ENCODE measurements at places on chromosomes 4 and X. TPM values are rescaled to one million over a fixed set of nuclear protein-coding genes. Genes with fewer than 3 reads are reported as not detected.

- peaks cover 8% of the 10 kb centered on the region for H3K36me3 ChIP-seq
- peak; percentile 67 for DNase-seq
- H3K27me3 ChIP-seq: no peaks in the 10 kb centered on the region
- peak overlapping the region; percentile 80 for H3K27ac ChIP-seq
- H3K4me3 ChIP-seq: peak overlapping the region; percentile 13
- H3K4me1 ChIP-seq: peaks cover 53% of the 10 kb centered on the region
These were observed 53.0 kb downstream of the SEPTIN11 start for GRCh38 chr4:77002321-77003107.

LANCL3 gene
- 0.08 TPM for polyA plus RNA-seq

DNA sequence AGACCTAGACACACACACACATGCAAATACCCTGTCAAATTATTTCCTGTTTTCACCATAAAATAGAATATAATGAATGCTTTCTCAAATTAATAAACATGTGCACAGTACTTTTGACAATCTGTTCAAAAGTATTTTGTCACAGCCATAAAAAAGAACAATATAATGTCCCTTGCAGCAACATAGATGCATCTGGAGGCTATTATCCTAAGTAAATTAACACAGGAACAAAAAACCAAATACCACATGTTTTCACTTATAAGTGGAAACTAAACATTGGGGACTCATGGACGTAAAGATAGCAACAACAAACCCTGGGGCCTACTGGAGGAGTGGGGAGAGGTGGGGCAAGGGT is 15.5 kb downstream of the RAB40A start:
- no peaks in the 10 kb centered on the region for H3K27me3 ChIP-seq
- H3K4me3 ChIP-seq: no peak overlapping the region
- H3K27ac ChIP-seq: no peak overlapping the region
- DNase-seq: no peak
- no peaks in the 10 kb centered on the region for H3K4me1 ChIP-seq

AREG gene
- polyA plus RNA-seq: 0.11 TPM

DNA sequence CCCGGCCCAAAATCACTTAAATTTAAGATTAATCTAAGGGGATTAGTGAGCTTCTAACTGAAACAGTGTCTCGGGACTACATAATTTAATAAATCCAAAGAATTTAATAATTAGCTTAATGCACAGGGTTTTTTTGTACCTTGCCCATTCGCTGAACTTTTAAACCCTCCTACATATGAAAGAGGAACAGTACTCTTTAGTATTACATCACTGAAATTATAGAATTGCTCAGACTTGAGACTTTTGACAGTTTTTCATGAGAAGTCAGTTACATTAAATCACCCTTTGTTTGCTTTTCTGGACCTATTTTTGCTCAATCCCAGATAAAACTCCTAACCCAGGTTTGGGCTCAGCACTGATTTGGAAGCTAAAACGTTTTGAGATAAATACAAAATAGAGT is 2.4 kb upstream of the TADA2B start:
- no peak overlapping the region for H3K4me3 ChIP-seq
- no peak overlapping the region for H3K27ac ChIP-seq
- no peaks in the 10 kb centered on the region for H3K27me3 ChIP-seq
- no peaks in the 10 kb centered on the region for H3K36me3 ChIP-seq

GRCh38 chr4:109319156-109319555 is 16.7 kb upstream of the COL25A1 start:
- H3K4me3 ChIP-seq: no peak overlapping the region
- H3K27me3 ChIP-seq: peaks cover 2% of the 10 kb centered on the region
- no peaks in the 10 kb centered on the region for H3K36me3 ChIP-seq
- no peak for DNase-seq
